Naive thymus-derived CD8-positive, alpha-beta T cell (primary cell): ENCODE measurements at places on chromosomes 7 and 10.

GRCh38 chr10:130994845-130995244 is 316.7 kb downstream of the TCERG1L start:
- no peak for DNase-seq

DNA sequence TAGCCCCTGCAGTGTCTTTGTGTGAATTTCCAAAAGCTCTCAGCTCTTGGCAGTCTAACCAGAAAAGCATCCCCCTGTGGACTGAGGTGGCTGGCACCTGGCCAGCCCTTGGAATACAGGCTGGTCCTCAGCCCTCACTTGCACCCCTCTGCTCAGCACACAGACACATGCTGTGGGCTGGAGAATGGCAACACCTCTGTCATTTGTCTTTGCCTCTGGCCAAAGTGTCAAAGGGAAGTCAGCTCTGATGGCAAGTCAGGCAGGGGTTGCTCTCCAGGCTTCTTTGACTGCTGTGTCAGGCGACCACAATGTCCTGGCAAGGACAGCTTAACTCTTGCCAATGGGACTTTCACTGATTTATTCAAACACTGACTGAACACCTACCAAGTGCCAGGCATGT is 724.8 kb downstream of the INHBA start:
- no peak for DNase-seq

DNA sequence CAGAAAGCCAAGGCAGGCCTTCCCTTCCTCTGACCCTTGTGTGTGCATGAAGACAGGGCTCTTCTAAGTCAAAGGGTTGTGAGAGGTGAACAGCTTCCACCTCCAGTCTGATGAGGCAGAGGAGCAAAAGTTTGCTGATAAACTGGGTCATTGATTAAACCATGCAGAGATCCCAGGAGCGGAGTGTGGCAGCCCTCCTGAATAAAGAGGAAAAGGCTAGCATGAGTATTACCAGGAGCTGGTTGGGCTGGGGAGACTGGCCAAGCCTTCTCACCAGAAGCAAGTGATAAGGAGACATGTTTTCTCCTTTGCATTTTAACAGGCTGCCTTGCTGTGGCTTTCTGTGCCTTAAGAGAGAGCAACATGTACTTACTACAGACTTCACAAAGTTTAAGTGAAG is 10.2 kb downstream of the LMOD2 start:
- no peak for DNase-seq

- no peak for DNase-seq
Observed at GRCh38 chr10:63833411-63834060, 312.3 kb downstream of the REEP3 start.

- no peak for DNase-seq
Observed at GRCh38 chr7:74355091-74355490, 65.9 kb downstream of the CLIP2 start.

GRCh38 chr7:25002786-25003185 is 22.8 kb upstream of the OSBPL3 start:
- DNase-seq, result no peak

DNA sequence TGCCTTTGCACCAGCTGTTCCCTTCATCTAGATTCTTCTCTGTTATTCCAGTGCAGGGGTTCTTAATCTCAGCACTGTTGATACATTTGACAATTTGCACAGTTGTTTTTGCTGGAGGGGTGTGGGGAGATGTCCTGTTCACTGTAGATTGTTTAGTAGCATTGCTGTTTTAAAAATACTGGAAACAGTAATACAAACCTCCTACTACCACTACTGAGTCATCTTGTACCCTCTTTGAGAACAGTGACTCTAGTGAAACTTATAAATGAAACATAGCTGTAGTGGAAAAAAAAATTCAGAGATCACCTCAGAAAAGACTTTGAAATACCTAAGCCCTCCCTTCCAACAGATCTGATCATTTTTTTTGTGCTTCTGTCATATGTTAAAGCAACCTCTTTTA is 154.8 kb upstream of the TMEM196 start:
- DNase-seq, result no peak

GRCh38 chr7:122643250-122643649 is 55.7 kb downstream of the RNF133 start:
- DNase-seq, result no peak

DNA sequence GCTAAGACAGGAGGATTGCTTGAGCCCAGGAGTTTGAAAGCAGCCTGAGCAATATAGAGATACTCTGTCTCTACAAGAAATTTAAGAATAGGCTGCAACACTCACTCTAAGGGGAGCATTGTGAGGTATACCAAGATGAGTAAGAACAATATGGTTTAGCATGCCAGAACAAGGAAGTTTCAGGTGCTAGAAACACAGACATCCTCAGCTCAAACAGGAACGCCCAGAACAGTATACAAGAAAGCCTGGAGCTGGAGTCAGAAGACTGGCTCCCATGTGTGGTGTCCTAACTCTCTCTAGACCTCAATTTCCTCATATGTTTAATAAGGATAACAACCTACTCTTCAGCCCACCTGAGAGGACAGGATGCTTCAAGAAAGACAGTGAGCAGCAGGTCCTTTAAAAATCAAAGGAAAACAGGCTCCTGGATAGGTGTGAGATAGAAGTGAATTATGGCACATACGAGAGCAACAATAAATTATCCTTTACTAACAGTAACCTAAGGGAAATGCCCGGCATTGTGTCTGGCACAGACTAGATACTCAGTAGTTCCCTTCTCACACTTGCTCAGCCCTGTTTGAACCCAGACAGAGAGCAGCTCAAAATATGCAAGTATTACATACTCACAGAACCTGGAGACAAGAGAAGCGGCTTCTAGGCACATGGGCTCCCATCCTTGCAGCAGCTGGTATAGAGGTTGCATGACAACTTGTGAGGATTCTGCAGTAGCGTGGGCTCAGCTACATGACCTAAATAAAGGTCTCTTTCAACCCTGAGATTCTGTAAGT is 45.4 kb downstream of the KAT6B start:
- DNase-seq, result no peak

GRCh38 chr7:36735172-36735571 is 10.9 kb upstream of the AOAH start:
- no peak for DNase-seq

DNA sequence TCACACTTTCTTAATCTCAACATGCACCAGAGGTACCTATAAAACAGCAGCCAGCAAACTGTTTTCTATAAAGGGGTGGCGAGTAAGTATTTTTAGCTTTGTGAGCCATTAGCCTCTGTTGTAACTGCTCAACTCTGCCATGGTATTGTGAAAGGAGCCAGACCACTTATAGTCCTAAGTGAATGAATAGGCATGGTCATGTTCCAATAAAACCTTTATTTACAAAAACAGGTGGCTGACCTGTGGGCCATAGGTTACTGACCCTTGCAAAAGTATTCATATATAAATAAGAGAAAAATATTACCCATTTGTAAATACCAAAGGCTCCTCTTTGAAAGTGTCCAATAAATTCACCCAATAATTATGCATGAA is 50.3 kb downstream of the ICA1 start:
- no peak for DNase-seq

- DNase-seq, result no peak
Observed at GRCh38 chr10:23693501-23693901, 254.6 kb downstream of the OTUD1 start.
